ENCODE measurements at places on chromosomes 5 and 9.

DNA sequence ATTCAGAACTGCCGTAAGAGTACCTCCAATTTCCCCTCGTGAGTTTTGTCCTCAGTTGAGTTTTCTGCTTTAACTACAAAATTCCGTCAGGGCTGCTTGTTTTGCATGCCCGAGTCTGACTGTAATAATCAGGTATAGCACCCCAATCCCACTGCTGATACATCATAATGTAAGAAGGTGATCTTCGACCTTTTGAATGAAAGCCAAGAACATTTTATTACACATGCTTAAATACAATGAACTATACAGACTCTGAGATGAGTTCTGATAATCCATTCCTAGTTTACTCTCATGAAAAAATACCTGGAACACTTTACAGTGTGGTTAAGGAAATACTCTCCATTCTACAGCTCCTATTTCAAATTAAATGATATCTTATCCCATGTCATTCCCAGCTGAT lies 49.2 kb upstream of the TSLP start:
- DNase-seq: no peak

- DNase-seq: no peak
Measured at GRCh38 chr9:98795295-98795955, 930 bp downstream of the ANKS6 start.

DNA sequence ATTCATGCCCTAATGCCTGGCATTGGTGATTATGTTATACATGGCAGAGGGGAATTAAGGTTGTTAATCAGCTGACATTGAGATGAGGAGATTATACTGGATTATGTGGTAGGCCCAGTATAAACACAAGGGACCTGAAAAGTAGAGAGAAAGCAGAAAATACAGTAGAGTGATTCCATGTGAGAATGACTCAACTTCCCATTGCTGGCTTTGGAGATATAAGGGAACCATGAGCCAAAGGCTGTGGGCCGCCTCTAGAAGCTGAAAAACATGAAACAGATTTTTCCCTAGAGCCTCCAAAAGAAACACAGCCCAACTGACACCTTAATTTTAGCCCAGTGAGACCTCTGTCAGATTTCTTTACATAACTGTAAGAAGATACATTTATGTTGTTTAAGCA lies 65.0 kb upstream of the CTXN3 start:
- DNase-seq: no peak

GRCh38 chr5:3590161-3590966 lies 5.3 kb upstream of the IRX1 start:
- DNase-seq: no peak

- DNase-seq: no peak
Measured at GRCh38 chr9:89791754-89792153, 186.9 kb downstream of the GADD45G start.

- DNase-seq: no peak
Measured at GRCh38 chr5:133478199-133478985, 133.9 kb downstream of the FSTL4 start.

- no peak for DNase-seq
Measured at GRCh38 chr9:78609450-78609849, 312.5 kb downstream of the PSAT1 start.

DNA sequence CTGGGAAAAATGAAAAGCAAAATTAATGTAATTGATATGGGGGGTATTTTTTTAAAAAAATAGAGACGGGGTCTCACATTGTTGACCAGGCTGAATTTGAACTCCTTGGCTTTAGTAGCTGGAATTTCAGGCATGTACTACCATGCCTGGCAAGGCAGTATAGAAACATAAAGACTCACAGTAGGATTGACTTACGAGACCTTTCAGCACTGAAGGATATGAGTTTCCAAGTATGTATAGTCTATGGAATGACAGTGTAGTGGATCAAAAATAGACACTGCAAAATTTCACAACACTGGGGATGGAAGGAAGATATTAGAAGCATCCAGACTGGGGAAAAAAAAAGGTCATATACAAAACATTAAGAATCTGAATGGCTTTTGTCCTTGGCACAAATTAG lies 6.8 kb downstream of the DCP2 start:
- DNase-seq: no peak

DNA sequence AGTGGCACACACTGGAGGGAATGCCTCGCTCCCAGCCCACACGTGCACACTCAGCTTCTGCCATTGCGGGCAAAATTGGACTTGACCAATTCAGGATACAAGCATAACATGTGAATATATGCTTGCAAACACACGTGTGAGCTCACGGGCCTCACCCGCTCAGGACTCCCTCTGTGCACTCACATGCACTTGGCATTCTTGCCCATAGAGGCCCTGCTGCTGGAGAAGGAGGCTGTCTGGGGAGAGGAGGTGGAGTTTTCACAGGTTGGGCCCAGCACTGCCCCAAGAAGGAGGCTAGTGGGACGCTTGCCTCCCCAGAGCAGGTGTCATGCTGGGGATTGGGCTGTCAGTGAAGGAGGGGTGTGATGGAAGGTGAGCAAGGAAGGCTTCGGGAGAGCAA lies 1.7 kb downstream of the MYMK start:
- no peak for DNase-seq

GRCh38 chr5:140372971-140373487 lies 13.0 kb downstream of the SLC4A9 start:
- DNase-seq: peak; percentile 80

DNA sequence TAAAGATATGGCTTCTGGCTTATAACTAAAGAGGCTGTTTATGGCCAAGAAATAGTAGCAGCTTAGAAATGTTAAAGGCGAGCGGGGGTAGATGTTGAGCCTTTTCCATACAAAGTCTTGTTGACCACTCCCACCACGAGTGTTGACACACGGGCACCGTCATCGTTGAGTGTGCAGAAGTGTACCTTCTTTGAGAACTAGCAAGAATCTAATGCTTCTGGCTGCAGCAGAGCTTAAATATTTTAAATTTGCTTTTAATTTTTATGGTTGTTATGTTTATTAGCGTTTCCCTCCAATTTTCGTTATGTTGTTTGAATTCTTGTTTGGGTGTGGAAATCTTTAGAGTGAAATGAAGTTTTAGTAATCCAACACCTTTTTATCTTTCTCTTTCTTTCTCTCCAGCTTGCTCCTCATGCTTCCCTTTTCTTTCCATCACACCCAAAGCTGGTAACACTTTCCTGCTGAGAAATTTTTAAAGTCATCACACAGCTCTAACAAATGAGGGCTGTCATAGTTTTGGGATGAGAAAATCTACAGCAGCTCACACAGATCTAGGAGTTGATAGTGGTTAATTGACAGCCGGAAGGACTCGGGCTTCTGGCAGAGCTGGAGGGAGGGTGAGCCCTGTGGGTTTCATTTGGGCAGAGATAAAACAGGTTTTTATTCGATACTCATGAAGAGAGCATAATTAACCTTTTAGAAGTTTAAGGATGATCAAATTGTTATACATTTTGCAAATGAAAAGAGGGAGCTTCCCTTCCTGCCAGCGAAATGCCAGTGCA lies 120.1 kb upstream of the ZNF608 start:
- no peak for DNase-seq

DNA sequence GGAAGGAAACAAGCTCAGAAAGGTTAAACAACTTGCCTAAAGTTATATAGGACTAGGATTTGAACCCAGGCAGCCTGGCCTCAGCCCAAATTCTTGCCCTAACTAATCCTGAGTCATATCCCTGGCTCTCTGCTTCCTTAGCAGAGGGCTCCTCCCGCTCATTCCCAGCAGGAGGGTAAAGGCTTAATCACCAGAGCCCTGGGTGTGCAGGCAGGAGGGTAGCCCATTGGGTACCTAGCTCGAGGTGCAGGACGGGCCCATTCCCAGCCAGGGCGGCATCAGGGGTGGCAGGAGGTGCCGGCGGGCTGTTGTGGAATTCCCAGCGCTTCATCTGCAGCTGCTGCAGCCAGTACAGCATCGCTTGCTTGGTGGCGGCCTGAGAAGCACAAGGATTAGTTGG lies 3.9 kb downstream of the TBC1D2 start:
- DNase-seq: no peak

GRCh38 chr9:109063760-109064159 lies 50.5 kb upstream of the CTNNAL1 start:
- DNase-seq: no peak

GRCh38 chr5:159891371-159891770 lies 24.9 kb upstream of the ADRA1B start:
- no peak for DNase-seq

- DNase-seq: no peak
Measured at GRCh38 chr5:6652025-6652424, 18.8 kb downstream of the SRD5A1 start.

GRCh38 chr9:131999692-132000551 lies 79.7 kb downstream of the MED27 start:
- DNase-seq: no peak

DNA sequence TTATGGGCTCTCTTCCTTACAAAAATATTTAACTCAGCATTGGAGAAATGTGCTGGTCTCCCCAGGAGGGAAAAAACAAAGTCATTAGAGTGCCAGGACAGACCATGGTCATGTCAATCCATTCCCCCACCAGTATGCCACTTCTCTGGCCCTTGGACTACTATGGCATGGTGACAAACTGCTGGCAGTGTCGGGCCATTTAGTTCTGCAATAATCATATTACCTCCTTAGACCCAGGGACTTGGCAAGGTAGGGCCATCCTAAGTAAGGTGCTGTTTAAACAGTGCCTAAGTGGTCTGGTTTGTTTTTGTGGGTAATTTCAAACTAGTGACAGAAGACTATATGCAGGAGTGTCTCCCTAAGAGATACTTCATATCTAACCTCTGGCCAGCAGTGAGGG lies 177.8 kb upstream of the STK32A start:
- DNase-seq: no peak

DNA sequence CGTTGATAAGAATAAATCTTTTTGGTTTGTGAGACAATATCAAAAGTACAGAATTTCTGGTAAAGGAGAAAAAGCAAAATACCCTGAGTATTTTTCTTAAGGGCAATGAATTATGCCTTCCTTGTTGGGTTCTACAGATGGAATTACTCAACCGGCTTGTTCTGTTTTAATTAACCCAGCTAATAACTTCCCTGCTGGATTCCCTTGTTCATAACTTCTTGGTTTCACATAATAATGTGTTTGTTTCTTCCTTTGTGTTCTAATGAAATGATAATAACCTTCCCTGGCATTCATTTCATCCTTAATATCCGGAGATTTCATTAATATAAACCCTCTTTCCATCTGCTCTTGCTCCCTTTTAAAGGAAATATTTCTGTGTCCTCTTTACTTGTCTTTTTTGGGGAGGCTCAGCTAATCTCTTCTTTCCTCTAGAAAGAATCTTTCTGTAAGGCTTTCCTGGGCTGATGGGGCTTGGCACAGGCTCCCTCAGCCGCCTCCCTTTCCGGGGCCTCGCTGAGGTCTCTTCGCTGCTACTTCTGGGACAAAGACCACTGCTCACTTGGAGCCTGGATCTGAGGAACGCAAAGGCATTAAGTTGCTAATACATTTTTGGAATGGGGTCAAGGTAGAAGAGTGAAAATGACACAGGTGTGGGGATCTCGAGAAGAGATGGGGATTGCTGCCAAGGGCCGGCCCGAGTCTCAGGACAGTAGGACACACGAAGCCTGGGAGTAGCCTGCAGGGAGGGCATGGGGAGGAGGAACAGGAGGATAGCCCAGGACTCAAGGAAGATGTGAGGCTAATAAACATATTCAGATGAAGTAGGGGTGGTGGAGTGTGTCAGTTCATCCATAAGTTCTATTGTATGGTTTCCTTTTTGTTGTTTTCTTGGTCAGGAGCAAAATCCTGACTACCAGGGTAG lies 118.5 kb downstream of the NRG2 start:
- no peak for DNase-seq

DNA sequence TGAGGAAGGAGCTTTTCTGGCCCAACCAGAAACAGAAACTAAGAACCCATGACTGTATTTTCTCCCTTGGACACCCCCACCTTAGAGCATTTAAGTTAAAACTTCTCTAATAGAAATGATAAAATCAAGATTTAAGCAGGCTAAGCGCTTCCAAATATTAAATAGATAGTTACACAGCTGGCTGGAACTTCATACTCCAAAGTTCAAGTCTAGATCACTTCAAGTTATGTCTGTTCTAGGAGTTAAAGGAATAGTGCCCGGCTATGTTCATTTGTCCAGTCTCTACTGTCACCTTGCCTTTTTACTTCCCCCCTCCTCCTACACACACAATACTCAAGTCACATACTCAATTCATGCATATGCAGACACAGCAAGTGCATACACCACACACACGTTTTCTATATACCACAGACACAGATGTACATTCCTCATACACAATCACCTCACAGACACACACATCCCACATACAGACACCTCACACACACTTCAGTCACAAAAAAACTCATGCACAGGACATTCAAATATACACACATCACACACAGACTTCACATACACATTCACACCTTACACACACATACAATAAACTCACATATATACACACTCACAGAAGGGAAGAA lies 237.7 kb downstream of the PDE4D start:
- DNase-seq: no peak
